ENCODE measurements at places on chromosomes 3 and 15. TPM values are rescaled to one million over a fixed set of nuclear protein-coding genes. Genes with fewer than 3 reads are reported as not detected.

Gene CACNA2D2
- polyA plus RNA-seq = 0.04 TPM

Gene RTP3
- not detected for polyA plus RNA-seq

- no peak for DNase-seq
These were observed 189.4 kb downstream of the PTPRG start for GRCh38 chr3:61750766-61751165.

- DNase-seq = no peak
These were observed 268.6 kb upstream of the UBE2E1 start for GRCh38 chr3:23537101-23537551.

GRCh38 chr15:54149115-54149531 lies 170.9 kb downstream of the UNC13C start:
- DNase-seq = no peak
